ENCODE measurements at places on chromosomes 7 and 10. TPM values are rescaled to one million over a fixed set of nuclear protein-coding genes. Genes with fewer than 3 reads are reported as not detected.

DNA sequence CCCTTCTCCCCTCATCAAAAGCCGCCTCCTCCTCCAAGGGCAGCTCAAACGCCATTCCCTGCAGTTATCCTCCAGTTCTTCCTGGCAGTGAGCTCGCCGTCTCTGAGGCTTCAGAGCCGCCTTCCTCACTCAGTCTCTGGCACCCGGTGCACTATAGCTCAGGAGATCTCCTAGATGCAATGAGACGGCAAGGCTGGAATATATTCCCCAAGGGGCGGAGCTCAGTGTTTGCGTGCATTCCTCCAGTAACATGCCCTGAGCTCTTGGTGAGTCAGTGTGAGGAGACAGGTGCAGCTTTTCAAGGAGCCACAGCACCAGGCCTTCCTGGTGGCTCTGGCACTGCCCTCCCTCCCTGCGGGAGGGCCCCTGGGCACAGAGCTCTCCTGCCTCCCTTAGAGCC lies 512.6 kb upstream of the FOXK1 start:
- DNase-seq = no peak

DNA sequence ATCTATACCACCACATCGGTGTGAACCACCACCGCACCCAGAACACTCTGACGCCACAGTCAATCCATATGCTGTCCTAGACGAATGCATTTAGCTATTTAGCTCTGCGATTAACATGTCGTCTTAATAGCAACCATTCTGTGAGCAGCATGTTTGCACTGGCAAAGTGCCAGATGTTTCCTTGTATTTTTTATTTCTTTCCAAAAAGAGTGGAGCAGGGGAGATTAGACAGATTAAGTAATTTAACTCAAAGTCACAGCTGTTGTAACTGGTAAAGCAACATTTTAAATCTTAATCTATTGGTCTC lies 57.0 kb upstream of the ARL4A start:
- no peak for DNase-seq

GRCh38 chr7:123754271-123754871 lies 5.6 kb upstream of the WASL start:
- DNase-seq = no peak

DNA sequence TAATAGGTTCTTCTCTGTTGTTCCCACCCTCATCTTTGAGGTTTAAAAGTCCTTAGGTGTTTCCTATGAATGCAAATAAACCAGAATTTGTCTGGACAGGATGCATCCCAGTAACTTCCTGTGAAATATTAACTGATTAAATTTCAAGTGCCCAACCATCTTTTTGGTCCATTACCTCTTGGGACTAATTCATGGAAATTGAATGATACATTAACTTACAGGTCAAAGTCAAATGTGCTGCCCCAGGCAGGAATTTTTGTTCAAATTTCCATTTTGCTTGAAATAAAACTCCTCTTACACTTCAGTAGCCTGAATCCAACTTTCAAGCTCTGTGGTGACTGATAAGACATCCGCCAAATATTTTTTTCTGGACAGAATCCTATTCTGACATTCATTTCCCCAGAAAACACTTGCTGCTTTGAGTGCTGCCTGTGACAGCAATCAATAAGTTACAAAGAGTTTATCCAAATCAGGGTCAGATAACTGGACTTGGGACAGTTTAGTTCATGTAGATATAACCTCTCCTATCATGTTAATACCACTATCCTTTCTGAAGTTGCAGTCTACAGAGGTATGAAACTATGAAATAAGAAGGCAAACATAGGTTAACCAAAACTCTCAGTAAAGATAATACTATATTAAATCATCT lies 383.5 kb downstream of the POM121L12 start:
- DNase-seq = no peak

The ZP3 gene
- not detected for total RNA-seq

Measured in type B pancreatic cell (in vitro differentiated cells).